ENCODE measurements at places on chromosomes 3 and 15. TPM values are rescaled to one million over a fixed set of nuclear protein-coding genes. Genes with fewer than 3 reads are reported as not detected.

GRCh38 chr3:101888653-101889052, 39.3 kb downstream of the NFKBIZ start:
- no peak for DNase-seq

Gene GP5
- 0.26 TPM for total RNA-seq

Gene CNTN6
- total RNA-seq: not detected

GRCh38 chr3:159196359-159196758, 394.5 kb downstream of the MFSD1 start:
- DNase-seq: no peak

Gene SACM1L
- total RNA-seq: 88.0 TPM

GRCh38 chr3:127672429-127673190, at the start of gene ABTB1:
TSS of gene ABTB1 (plus strand) at chr3:127672952. CDS start at chr3:127673026, 74 bp downstream.
- peak; percentile 96 for DNase-seq

GRCh38 chr3:197002701-197003454, 26.7 kb downstream of the MELTF start:
- peak; percentile 95 for DNase-seq

DNA sequence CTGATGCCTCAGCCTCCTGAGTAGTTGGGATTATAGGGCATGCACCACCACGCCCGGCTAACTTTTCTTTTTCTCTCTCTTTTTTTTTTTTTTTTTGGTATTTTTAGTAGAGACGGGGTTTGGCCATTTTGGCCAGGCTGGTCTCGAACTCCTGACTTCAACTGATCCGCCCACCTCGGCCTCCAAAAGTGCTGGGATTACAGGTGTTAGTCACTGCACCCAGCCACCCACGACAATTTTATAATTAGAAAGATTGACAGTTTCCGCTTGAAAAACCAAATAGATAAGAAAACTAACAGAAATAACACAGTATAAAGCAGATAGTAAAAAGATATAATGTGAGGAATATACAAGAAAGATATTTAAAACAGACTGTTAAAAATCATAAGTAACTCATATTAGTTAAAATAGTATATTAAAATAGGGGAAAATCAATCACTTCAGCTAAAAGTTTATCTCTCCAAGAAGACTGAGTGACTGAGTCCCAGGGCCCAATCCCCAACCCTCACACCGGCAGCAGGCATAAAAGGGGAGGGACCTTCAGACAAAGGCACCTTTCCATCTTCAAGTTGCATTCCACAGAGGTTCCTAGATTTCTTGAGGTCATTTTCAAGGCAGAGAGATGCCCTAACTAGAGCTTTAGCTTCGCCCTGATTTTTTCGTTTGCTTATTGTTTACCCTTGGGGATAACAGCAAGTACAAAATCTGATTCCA, 1.4 kb upstream of the WHAMM start:
- DNase-seq: no peak

Gene NUTM1
- total RNA-seq: not detected
